ENCODE measurements at places on chromosomes 6 and 20.

DNA sequence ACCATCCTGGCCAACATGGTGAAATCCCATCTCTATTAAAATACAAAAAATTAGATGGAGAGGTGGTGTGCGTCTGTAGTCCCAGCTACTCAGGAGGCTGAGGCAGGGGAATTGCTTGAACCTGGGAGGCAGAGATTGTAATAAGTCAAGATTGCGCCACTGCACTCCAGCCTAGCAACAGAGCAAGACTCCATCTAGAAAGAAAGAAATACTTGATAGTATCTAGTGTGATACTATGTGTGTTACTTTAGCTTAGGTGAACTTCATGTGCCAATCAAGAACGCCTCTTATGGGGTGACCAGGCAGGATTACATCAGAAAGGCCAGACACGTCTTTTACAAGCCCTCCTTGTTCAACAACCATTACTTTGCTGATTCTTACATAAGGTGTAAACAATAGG, 107.1 kb downstream of the TMEM170B start:
- DNase-seq = no peak

- DNase-seq = no peak
These were observed 123.5 kb upstream of the CST7 start for GRCh38 chr20:24825591-24825990.

DNA sequence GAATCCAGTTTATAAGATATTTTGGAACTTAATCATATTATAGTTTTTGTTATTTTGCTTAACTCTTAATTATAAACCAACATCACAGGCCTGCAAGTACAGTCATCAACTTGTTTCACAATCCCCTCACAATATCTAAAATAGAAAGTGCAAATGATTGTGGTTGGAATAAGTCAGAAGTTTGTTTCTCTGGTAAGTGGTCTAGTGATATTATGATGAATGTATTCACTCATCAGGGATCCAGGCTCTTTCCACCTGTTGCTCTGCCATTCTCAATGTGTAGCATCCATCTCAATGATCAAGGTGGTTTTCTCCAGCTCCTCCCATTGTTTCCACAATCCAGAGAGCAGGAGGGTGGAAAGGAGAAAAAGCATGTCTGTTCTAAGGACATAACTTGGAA, 54.2 kb downstream of the OPN5 start:
- DNase-seq = no peak

GRCh38 chr6:21826023-21826422, 232.5 kb downstream of the SOX4 start:
- no peak for DNase-seq

DNA sequence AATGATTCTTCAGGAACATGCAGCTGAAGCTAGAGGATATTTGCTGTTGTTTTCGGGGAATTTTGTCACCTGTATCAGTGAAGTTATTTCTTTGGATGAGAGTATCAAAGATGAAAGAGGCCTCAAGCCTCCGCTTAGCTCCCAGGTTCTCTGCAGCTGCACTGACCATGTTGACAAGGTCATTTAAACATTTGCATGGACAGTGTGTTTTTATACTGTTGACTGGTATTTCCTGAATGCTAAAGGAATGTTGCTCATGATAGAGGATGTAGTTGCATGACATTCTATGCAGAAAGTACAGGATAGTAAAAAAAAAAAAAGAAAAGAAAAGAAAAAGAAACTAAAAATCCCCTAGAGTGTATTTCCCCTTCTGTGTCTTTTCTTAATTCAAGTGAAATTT, 165.6 kb upstream of the LAMP5 start:
- no peak for DNase-seq

Measured in stimulated activated CD8-positive, alpha-beta memory T cell treated with anti-CD3 and anti-CD28 coated beads, Interleukin-4, amount 100 ng/mL, for 4 hours (primary cell).